Mesothelial cell of epicardium (in vitro differentiated cells): ENCODE measurements at places on chromosomes 4 and X. TPM values are rescaled to one million over a fixed set of nuclear protein-coding genes. Genes with fewer than 3 reads are reported as not detected.
A peak's percentile ranks its signal among the peaks of the same experiment; 100 is the strongest.

DNA sequence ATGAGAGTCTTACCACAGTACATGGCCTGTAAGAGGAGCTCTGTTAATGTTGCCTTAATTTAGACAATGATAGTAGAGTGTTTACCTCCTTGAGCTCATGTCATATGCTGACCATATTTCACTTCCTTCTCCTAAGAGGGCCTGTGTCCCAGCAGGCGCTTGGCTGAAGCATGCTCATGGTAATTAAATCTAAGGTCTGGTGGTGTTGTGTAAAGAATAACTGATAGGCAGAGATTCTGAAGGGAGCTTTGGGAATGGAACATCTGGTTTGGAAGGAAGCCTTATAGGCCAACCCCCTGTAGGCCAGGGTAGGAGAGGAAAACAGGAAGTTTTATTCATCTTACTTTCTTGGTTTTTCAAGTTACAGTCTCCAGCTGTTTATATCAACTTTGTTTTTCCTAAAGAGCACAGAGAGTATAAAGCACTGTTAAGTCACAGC, 300.2 kb downstream of the USP46 start:
- no peak for DNase-seq
- H3K27me3 ChIP-seq, result no peaks in the 10 kb centered on the region
- no peak overlapping the region for H3K27ac ChIP-seq
- H3K4me3 ChIP-seq, result no peak overlapping the region
- no peaks in the 10 kb centered on the region for H3K4me1 ChIP-seq

DNA sequence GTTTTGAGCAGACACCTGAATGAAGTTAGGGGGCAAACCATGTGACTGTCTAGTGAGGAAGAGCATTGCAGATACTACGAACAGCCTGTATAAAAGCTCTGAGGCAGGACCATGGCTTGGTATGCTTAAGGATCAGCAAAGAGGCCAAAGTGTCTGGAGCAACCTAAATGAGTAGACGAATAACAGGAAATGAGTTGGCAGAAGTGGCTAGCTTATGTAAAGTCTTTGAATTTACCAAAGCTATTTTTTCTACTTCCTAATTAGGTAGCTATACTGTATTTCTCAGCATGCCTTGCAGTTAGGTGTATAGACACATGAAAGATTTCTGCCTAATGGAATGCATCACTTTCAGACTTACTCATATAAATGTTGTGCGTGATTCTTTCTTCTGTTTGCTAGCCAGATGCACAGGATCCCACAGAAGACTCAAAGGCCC, 9.3 kb upstream of the GPRIN3 start:
- no peak overlapping the region for H3K4me3 ChIP-seq
- H3K36me3 ChIP-seq, result no peaks in the 10 kb centered on the region
- no peak for DNase-seq
- no peaks in the 10 kb centered on the region for H3K27me3 ChIP-seq
- H3K4me1 ChIP-seq, result no peaks in the 10 kb centered on the region
- no peak overlapping the region for H3K27ac ChIP-seq

DNA sequence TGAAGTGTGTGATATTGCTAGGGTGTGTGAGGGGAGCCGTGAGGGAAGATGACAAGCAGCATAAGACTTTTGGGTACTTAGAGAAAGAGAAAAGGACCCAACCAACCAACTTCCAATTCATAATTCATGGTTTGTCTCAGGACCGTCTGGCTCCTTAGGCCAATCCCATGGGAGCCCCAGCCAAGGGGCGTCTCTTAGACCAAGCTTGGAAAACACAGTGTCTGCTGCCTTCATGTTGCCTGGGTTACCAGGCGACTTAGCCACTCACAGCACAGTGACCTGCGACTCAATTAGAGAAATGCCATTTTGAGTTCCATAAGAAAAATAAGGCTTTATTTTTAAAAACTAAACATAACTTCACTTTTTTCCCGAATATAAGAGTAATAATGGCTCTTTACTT, 32.7 kb downstream of the BST1 start:
- no peak overlapping the region for H3K27ac ChIP-seq
- no peak overlapping the region for H3K4me3 ChIP-seq
- no peaks in the 10 kb centered on the region for H3K27me3 ChIP-seq
- H3K36me3 ChIP-seq, result peaks cover 2% of the 10 kb centered on the region

- peaks cover 9% of the 10 kb centered on the region for H3K27me3 ChIP-seq
- H3K27ac ChIP-seq, result no peak overlapping the region
- no peaks in the 10 kb centered on the region for H3K36me3 ChIP-seq
These were observed 40.5 kb downstream of the CXCL8 start for GRCh38 chr4:73780834-73781233.

GRCh38 chr4:19693936-19694570, 557.7 kb upstream of the SLIT2 start:
- H3K27ac ChIP-seq, result peak overlapping the region; percentile 73
- H3K36me3 ChIP-seq, result peaks cover 10% of the 10 kb centered on the region
- peaks cover 38% of the 10 kb centered on the region for H3K4me1 ChIP-seq
- no peak overlapping the region for H3K4me3 ChIP-seq

- no peak for DNase-seq
- no peak overlapping the region for H3K27ac ChIP-seq
- no peaks in the 10 kb centered on the region for H3K27me3 ChIP-seq
- H3K4me1 ChIP-seq, result peaks cover 13% of the 10 kb centered on the region
- no peaks in the 10 kb centered on the region for H3K36me3 ChIP-seq
These were observed 73.9 kb downstream of the SERTM2 start for GRCh38 chrX:111585337-111585736.

DNA sequence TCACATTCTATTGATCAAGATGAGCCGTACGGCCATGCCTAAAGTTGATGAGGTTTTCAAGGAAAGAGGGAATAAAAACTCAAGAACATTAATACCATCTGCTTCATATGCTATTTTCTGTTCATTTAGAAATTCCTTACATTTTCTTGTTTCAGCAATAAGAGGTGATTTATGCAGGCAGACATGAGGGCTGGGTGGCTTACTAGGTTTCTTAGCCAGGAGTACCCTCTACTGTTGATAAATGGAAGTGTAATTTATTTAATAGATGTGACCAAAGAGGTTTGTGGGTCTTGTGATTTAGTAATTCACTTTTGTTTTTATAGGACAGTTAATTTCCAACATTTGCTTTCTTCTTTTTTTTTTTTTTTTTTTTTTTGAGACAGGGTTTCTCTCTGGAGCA, 6.4 kb upstream of the SMIM9 start:
- H3K4me1 ChIP-seq, result no peaks in the 10 kb centered on the region
- no peak overlapping the region for H3K4me3 ChIP-seq
- no peaks in the 10 kb centered on the region for H3K27me3 ChIP-seq
- no peak overlapping the region for H3K27ac ChIP-seq

DNA sequence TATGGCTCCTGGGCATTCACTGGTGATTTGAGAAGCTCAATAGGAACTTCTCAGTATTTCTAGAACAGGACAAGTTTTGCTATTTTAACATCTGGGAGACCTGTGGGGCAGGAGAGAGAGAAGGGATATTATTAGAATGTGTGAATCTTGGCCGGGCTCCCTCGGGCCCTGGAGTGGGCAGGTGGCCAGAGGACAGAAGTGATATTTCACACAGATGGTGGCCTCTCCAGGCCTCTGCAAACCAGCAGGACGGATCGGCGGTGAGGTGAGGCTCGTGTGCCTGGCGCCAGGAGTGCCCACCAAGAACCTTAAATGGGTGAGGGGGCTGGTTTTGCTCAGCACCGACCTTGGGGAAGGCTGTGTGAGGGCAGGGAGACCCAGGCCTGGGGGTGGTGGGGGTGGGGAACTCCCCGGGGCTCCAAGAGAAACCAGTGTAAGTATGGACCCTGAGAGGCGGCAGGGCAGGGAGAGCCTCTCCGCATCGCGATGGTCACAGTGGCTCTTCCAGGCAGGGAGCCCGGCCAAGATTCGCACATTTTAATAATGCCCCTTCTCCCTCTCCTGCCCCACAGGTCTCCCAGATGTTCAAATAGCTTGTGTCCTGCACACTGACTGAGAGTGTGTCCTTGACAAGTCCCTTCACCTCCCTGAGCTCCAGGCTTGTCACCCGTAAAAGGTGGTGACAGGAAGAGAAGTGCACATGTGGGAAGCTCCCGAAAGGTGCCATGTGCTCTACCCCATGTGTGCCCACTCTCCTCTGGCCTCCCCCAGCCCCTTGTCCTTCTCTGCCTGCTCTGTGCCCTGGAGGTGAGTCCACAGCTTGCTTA, 64.9 kb downstream of the SORCS2 start:
- peak overlapping the region; percentile 68 for H3K27ac ChIP-seq
- H3K4me3 ChIP-seq, result no peak overlapping the region
- H3K27me3 ChIP-seq, result no peaks in the 10 kb centered on the region
- no peaks in the 10 kb centered on the region for H3K36me3 ChIP-seq
- peaks cover 27% of the 10 kb centered on the region for H3K4me1 ChIP-seq

GRCh38 chr4:52748432-52748831, 2.8 kb downstream of the ERVMER34-1 start:
- H3K4me1 ChIP-seq, result peaks cover 8% of the 10 kb centered on the region
- no peak for DNase-seq
- peaks cover 18% of the 10 kb centered on the region for H3K27me3 ChIP-seq
- H3K36me3 ChIP-seq, result peaks cover 5% of the 10 kb centered on the region
- no peak overlapping the region for H3K4me3 ChIP-seq
- H3K27ac ChIP-seq, result no peak overlapping the region

DNA sequence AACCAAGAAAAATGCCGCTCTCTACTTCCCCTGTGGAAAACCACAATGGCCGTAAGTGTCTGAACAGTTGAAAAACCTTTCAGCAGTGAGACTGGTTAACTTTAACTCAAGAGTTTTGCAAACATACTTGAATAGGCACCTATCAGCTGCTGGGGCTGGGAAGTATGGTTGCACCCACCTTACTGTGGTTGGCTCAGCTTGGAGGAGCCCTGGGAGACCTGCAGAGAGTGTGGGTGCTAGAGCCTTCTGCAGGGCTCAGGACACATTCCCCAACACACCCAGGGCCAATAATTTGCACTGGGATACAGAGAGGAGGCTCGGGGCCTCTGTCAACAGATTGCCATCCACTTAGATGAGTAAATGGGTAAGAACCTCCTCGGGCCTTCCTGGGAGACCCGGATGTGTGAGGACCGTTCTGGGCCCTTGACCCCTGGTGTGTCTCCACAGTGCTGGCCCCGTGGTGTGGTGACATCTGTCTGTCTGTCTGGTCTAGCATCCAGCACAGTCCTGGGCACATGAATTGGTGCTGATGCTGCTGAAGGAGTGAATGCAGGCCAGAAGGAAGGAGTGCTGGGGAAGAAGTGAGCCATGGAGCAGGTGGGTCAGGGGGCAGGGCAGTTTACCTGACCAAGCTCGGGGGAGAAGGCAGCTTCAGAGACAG, 46.5 kb downstream of the MAGEA1 start:
- H3K27ac ChIP-seq, result no peak overlapping the region
- no peaks in the 10 kb centered on the region for H3K36me3 ChIP-seq
- DNase-seq, result no peak

DNA sequence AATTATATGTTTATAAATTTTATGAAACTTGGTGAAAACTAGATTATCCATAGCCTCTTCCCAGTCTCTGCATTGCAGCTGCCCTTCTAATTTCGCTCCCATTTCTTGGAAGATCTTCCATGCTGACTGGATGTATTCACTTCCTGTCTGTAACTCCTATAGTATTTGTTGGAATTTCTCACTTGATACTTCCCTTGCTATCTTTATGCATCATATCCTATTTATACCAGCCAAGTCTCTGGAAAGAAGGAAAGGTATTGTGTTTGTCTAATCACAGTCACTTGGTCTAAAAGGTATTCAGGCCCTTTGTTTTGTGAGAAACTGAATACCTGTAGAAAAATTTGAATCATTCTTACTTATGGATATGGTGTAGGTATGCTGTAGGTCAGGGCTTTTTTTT, 870.9 kb upstream of the FRG1 start:
- no peaks in the 10 kb centered on the region for H3K36me3 ChIP-seq
- H3K4me1 ChIP-seq, result peaks cover 3% of the 10 kb centered on the region
- peaks cover 2% of the 10 kb centered on the region for H3K27me3 ChIP-seq
- no peak overlapping the region for H3K27ac ChIP-seq
- DNase-seq, result no peak
- no peak overlapping the region for H3K4me3 ChIP-seq

DNA sequence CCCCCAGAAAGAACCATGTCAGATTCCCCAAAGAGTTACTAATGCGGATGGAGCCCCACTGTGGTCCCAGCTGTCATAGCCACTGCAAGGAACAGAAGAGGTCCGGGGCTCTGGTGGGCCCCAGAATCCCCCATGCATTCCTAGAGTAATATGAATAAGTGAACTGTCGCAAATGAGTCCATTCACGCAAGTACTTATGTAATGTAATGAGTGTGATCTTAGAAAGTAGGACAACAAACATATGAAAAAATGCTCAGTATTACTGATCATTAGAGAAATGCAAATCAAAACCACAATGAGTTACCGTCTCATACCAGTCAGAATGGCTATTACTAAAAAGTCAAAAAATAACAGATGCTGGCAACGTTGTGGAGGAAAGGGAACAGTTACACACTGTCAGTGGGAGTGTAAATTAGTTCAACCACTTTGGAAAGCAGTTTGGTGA, 141.5 kb upstream of the RBPJ start:
- H3K4me3 ChIP-seq, result no peak overlapping the region
- H3K4me1 ChIP-seq, result no peaks in the 10 kb centered on the region
- no peak for DNase-seq
- no peak overlapping the region for H3K27ac ChIP-seq

GRCh38 chrX:153468008-153468580, 2.3 kb downstream of the HAUS7 start:
- DNase-seq, result no peak
- H3K36me3 ChIP-seq, result peaks cover 3% of the 10 kb centered on the region
- H3K27ac ChIP-seq, result no peak overlapping the region
- no peaks in the 10 kb centered on the region for H3K27me3 ChIP-seq
- no peak overlapping the region for H3K4me3 ChIP-seq
- peaks cover 6% of the 10 kb centered on the region for H3K4me1 ChIP-seq

- no peak overlapping the region for H3K4me3 ChIP-seq
- peaks cover 8% of the 10 kb centered on the region for H3K4me1 ChIP-seq
- H3K27ac ChIP-seq, result no peak overlapping the region
- H3K27me3 ChIP-seq, result no peaks in the 10 kb centered on the region
- no peaks in the 10 kb centered on the region for H3K36me3 ChIP-seq
These were observed 55.4 kb upstream of the TLR3 start for GRCh38 chr4:186013419-186014186.

GRCh38 chrX:120439921-120440320, 29.2 kb downstream of the LAMP2 start:
- no peak overlapping the region for H3K27ac ChIP-seq
- H3K36me3 ChIP-seq, result peaks cover 9% of the 10 kb centered on the region
- no peaks in the 10 kb centered on the region for H3K4me1 ChIP-seq
- DNase-seq, result no peak

DNA sequence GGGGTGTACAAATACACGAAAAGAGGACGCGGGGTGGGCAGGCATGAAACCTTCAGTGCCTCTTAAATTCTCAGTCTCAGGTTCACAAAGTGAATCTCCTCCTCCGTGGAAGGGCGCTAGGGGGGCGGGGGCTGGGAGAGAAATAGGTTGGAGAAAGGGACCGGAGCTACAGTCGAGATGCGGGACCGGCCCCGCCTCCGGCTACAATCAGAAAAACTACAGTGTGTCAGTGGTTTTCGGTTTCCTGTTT, 3.4 kb downstream of the MAML3 start:
- no peaks in the 10 kb centered on the region for H3K36me3 ChIP-seq
- no peak for DNase-seq
- H3K27ac ChIP-seq, result peak overlapping the region; percentile 98
- H3K4me3 ChIP-seq, result peak overlapping the region; percentile 95
- H3K4me1 ChIP-seq, result peaks cover 40% of the 10 kb centered on the region
- H3K27me3 ChIP-seq, result no peaks in the 10 kb centered on the region

Gene SEC24D
- 75.4 to 87.6 TPM (median 78.2 TPM) in 3 replicates for total RNA-seq

Gene TRIML2
- total RNA-seq, result not detected in 3 replicates

Gene IGSF1
- 8.3 to 8.9 TPM (median 8.8 TPM) in 3 replicates for total RNA-seq

Gene TMEM184C
- total RNA-seq, result 34.7 to 38.7 TPM (median 37.6 TPM) in 3 replicates

Gene ETDA
- not detected in 3 replicates for total RNA-seq

Gene COX7B2
- total RNA-seq, result not detected in 3 replicates

Gene FANCB
- total RNA-seq, result 6.0 to 7.6 TPM (median 6.2 TPM) in 3 replicates

Gene HTN1
- not detected in 3 replicates for total RNA-seq

Gene PNMA5
- not detected in 3 replicates for total RNA-seq

Gene MID1
- total RNA-seq, result 48.3 to 52.5 TPM (median 48.8 TPM) in 3 replicates
